GM23248 (cell line): ENCODE measurements at places on chromosomes 5 and 9. TPM values are rescaled to one million over a fixed set of nuclear protein-coding genes. Genes with fewer than 3 reads are reported as not detected.
A peak's percentile ranks its signal among the peaks of the same experiment; 100 is the strongest.

Gene NUTM2F
- total RNA-seq, result not detected in 2 replicates

DNA sequence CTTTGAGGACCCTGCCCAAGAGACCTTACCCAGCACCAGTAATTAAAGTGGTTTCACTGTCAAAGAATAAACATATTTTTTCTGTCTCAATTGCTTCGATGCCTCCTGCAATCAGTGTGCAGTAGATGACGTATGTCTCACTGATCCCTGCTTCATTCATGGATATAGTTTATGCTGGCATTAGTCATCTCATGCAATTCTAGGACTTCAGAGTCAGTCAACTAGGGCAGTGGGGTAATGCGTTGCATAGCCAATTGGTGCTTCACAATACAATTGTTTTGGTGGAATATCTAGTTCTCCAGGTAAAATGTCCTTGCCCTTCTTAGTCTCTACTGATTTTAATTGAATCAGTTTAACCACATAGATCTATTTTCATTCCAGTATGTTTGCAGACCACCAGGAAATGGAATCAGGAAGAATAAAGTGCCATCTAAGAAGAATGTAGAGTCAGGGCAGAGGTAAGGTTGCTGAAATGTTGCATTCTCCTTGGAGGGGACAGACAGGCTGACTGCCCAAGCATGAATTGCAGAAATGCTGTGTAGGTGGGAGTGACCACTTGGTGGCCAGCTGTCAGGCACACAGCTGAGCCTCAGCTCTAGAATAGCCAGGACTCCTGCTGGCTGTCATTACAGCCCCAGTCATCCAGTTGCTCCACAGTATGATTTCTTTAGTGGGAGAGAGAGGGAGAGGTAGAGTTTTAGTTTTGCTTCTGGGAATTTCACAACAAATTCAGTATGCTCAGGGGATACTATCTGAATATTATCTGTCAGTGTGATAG is 73.5 kb upstream of the MEGF10 start:
- DNase-seq, result no peak

DNA sequence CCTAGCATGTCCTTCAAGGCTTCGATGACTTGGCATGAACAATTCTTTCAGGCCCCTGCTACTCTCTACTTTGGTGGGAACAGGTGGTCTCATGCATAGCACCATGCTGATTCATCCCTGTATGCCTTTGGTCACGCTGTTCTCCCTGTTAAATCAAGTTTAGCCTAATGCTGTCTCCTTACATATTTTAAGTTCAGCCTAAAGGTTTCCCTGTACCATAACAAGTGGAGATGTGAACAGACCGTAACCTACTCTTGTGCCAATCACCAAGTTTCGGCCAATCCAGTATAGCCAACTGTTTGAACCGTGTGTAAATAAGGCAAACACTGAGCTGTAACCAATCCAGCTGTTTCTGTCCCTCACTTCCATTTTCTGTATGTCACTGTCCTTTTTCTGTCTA is 8.0 kb downstream of the GAS1 start:
- DNase-seq, result no peak

DNA sequence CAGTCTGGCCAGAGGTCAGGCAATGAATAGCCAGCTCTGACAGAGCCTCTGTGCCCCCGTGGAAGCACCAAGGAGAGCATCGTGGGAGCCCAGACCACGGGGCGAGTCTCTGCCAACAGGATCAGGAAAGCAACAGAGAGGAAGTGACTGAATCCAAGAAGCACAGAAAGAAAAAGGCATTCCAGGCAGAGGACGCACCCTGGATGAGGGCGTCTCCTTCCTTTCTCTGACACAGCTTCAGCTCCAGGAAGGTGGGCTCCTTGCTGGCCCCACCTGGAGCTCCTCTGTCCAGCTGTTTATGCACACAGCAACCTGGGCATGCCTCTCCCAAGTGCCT is 16.6 kb downstream of the HK3 start:
- peak; percentile 44 for DNase-seq

Gene FSD1L
- total RNA-seq, result 1.3 and 2.7 TPM in 2 replicates

- DNase-seq, result no peak
Measured at GRCh38 chr9:114481789-114482188, 23.5 kb downstream of the WHRN start.

DNA sequence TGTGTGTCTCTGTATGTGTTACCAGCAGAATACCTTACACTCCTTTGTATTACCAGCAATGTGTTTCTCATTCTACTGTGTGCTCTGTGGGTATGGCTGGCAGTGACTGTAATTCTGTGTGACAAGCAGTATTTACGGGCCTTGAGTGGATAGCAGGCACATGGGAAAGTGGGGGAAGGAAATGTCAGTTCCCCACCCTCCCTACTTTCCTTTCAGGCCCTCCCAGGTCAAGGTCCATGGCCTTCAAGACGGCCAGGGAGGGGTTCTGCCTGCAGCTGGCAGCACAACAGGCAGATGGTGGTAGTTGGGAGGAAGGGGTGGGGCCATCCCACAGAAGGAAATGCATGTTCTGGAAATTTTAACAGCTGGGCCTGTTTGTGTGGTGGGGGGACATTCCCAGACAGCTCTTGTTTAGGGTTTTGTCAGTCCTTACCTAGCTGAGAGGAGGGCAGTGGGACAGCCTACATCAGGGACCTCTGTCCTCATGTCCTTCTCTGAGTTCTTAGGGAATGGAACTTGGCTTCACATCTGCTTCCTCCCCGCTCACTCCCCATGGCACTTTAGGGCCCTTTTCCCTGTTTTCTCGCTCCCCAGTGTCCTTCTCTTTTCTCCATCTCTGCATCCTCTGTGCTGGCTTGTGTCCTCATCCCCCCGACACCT is 14.6 kb upstream of the TNIP1 start:
- DNase-seq, result peak; percentile 19

GRCh38 chr5:2326601-2327000 is 424.9 kb downstream of the IRX2 start:
- DNase-seq, result no peak

Gene C5orf34
- 3.1 and 5.2 TPM in 2 replicates for total RNA-seq

- DNase-seq, result no peak
Measured at GRCh38 chr5:17839848-17840247, 205.6 kb downstream of the TAF11L14 start.

Gene BRINP1
- total RNA-seq, result 8.0 and 9.0 TPM in 2 replicates

DNA sequence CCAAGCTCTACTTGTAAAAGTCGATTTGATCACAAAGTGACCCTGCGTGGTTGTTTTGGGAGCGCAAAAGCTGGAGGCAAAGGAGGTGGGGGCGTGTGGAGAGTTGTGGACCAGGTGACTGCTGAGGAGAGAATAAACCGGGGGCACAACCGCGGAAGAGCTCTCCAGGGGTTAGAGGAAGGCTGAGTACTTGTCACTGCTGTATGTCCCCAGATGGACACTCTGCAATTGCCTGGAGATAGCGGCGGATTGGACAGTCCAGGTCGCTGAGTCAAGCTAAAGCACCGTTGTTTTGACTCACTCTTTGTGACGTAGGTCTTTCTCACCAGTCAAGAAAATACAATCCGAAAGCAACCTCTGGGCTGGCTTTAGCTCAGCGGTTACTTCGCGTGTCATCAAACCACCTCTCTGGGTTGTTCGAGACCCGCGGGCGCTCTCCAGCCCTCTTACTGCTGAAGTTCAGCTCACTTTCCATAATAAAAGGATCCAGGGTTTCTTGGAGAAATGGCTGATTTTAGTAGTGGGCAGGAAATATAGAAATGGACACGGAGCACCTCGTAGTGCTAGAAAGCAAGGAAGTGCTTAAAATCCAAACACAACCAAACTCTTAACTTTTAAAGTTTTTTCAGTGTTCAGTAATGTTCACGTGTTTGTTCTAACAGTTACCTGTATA is 25.7 kb downstream of the ZMAT2 start:
- peak; percentile 95 for DNase-seq

- no peak for DNase-seq
Measured at GRCh38 chr5:93044859-93045666, 536.0 kb downstream of the NR2F1-AS1 start.

DNA sequence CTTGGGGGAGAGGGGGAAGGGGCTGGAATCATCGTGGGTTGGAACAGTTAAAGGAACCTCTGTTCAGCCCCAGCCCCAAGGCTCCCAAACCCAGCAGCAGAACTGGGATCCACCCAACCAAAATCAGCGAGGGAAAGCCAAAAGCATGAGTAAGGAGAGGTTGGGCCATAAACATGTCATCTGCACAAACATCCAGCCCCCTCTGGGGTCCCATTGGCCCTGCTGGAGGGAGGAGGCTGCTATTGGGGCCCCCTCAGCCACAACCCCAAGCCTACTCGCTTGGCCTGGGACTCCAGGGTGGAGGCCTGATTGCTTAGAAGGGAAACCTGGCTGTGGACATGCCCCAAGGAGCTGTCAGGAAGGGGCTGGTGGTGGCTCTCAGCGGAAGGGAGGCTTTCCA is 154.9 kb downstream of the FGF18 start:
- DNase-seq, result no peak

DNA sequence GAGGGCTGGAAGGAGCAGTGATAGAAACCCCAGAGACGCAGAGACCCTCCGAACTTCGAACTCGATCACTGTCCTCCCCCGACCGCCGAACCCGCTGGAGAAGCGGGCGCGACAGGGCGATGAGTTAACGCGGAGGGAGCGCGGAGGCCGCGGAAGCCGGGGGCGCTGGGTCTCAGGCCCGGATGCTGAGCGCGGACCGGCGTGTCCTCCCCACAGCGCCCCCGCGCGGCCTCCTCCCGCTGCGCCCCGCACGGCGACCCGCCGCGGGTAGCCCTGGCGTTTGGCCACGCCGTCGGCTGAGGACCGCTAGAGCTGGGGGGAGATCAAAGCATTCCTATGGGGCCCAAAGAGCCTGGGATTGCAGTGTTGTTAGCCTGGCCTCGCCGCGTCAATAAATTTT is 7.7 kb upstream of the DMRT2 start:
- no peak for DNase-seq

DNA sequence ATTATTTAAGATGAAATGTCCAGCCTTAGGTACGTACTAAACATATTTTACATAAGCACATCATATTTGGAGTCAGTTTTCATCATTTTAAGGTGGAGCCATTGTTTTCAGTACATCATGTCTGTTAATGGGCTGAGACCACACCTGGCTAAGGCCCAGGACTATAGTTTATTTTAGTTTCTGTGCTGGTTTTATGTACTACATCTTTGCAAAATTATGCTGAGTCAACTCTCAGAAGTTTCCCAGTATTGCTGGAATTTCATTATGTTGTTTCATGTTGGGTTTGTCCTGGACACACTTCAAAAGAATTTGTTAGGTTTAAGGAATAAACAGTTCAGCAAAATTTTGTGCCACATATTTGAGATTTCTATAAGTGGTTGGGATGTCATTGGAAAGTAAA is 171.2 kb downstream of the CCDC171 start:
- DNase-seq, result peak; percentile 35

- DNase-seq, result no peak
Measured at GRCh38 chr5:587403-587802, 24.7 kb upstream of the CEP72 start.

- peak; percentile 40 for DNase-seq
Measured at GRCh38 chr5:96699186-96699820, 37.1 kb downstream of the CAST start.

Gene ORM2
- total RNA-seq, result not detected in 2 replicates

GRCh38 chr5:101675510-101676219 is 620.4 kb downstream of the SLCO4C1 start:
- no peak for DNase-seq

- no peak for DNase-seq
Measured at GRCh38 chr5:36832274-36832673, 44.3 kb upstream of the NIPBL start.

- DNase-seq, result peak; percentile 29
Measured at GRCh38 chr9:134944351-134944802, 26.7 kb upstream of the FCN1 start.

- DNase-seq, result no peak
Measured at GRCh38 chr5:5192681-5193080, 52.6 kb downstream of the ADAMTS16 start.

DNA sequence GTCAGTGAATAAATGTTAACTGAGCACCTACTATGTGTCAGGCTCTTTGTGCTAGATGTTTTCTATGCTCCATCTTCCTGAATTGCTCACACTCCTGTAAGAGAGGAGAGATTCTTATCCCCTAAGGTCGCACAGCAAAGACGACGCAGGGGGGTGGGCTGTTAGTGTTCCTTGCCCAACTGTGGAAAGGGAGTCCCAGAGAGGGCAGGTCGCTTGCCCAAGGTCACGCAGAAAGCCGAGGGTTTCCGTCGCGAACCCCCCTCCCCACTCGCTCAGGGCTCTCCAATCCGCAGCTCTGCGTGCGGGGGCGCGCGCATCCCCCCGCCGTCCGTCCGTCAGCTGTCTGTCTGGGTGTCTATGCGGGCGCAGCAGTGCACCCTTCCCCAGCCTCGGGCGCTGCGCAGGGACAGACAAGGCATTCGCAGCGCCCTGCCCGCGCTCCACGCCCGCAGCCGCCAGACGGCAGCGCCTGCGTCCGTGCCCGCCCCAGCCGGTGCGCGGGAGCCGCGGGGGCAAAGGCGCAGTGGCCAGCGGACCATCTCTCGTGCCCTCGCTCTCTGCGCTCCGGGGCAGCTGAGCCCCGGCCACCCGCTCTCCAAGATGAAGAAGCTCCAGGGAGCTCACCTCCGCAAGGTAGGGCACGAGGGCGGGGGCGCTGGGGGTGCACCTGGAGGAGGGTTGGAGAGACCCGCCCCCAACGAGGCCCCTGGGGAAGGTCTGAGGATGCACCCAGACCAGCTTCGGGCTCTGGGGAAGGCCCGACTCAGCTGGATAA is at the start of gene SLC6A7:
Gene SLC6A7, plus strand, starts transcription at position 335 of the 775 bp plus-strand sequence. Its CDS starts 266 bp downstream, at position 601.
- peak; percentile 34 for DNase-seq

- peak; percentile 2 for DNase-seq
Measured at GRCh38 chr9:25917731-25918362, 239.6 kb upstream of the TUSC1 start.

Gene NAIP
- total RNA-seq, result 3.4 and 6.3 TPM in 2 replicates
